ENCODE measurements at places on chromosomes 6 and 20.
A peak's percentile ranks its signal among the peaks of the same experiment; 100 is the strongest.

DNA sequence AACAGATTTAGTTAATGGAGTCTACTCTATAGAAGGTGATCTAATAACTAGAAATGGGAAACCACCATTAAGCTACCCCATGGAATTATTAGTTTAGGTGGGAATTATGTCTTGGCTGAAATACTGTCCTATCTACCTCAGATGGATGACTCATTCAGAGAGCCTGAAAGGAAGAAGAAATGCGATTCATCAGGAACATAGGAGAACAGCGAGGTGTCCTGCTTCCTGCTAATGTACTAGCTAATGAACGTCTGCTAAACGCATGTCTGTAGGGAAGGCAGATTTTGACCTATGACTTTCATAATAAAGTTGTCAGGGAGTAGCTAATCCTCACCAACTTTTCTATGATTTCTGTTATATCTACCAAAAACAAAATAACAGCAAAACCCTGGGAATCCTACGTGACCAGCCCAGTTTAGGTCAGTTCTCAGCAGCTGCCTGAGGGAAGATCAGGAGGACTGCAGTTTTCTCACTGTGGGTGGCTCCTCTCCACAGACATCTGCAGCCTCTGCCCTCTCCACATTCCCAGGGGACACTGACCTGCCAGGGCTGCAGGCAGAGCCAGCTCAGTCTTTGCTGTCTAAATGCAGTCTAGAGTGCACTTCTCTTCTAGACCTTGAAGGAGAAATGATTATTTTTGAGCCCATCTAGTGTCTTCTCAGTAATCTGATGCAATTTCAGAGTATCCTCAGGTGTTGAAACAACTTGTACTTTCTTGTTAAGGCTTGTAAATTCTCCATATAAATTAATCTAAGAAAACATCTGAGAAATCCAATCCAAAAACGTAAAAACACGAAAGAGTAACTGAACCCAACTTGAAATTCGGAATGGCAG is 18.1 kb upstream of the SFT2D1 start:
- no peak for DNase-seq

DNA sequence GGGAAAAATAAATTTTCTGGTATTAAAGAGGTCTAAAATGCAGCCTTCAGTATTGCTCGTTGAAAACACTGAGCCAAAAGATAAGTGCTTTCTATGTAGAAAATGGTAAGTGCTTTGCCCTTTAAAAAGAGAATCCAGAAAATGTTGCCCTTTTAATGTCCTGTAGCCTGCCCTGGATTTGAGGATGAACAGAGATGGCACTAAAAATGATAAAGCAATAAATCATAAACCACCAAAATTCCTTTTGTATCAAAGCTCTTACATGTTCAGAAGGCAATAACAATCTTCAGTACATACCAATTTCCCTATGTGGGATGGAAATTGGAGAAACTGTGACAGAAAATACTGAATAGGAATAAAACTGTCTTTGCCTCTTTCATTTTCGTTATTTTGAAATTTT is 405.8 kb downstream of the PHF3 start:
- DNase-seq = no peak

DNA sequence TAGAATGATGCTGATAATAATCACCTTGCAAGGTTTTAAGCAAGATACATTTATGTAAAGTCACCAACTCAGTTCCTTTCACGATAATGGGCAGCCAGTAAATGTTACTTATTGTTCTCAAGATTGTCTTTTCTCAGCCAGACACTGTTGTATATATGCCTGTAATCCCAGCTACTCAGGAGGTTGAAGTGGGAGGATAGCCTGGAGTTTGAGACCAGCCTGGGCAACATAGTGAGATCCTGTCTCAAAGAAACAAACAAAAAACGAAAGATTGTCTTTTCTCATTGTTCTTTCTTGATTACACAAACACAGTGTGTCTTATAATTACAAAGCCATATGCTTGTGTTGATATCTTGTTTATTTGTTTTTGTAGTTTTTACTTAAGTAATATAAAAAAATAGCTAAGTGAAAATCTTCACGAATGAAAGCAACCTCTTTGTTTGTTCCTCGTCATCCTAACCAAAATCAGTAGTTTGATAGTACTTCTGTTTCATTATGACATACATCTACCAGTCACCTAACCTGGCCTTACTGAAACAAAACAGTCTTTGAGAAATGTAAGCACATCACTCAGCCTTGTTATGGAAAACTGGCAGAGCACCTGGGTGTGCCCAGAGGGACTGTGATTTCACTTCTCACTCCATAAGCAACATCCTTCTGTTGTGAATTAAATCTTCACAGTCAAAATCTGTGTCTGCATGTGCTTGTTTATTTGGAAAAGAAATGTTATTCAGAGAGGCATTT is 436.2 kb upstream of the SOX4 start:
- DNase-seq = peak; percentile 26

- no peak for DNase-seq
These were observed 71.6 kb upstream of the NRSN1 start for GRCh38 chr6:24054388-24054787.

DNA sequence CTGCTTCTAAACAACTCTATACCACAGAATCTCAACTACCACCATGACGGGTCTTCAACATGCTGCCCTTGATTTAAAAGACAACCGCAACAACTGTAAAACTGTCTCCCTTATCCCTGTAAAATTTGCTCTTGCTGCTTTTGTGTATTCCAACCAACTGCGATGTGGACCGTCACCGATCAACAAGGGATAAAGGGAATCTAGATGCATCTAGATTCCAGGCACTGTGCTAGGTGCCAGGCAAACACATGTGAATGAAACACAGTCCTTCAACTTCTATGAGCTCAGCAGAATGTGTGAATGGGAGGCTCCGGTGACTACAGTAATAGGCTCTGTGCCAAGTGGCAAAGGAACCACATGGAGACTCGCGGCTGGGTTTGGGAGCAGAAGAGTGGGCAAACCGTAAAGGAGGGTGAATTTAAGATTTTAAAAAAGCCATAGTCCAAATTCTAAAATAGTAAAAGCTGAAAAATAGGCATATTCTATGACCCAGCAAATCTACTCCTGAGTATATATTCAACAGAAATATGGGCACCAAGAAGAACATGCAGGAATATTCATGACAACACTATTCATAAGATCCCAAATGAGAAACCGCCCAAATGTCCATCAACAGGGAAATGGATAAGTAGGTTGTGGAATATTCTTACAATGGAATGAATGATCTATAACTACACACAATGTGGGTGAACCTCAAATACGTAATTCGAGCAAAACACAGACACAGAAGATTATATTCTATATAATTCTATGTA is 3.7 kb upstream of the PRND start:
- DNase-seq = no peak

DNA sequence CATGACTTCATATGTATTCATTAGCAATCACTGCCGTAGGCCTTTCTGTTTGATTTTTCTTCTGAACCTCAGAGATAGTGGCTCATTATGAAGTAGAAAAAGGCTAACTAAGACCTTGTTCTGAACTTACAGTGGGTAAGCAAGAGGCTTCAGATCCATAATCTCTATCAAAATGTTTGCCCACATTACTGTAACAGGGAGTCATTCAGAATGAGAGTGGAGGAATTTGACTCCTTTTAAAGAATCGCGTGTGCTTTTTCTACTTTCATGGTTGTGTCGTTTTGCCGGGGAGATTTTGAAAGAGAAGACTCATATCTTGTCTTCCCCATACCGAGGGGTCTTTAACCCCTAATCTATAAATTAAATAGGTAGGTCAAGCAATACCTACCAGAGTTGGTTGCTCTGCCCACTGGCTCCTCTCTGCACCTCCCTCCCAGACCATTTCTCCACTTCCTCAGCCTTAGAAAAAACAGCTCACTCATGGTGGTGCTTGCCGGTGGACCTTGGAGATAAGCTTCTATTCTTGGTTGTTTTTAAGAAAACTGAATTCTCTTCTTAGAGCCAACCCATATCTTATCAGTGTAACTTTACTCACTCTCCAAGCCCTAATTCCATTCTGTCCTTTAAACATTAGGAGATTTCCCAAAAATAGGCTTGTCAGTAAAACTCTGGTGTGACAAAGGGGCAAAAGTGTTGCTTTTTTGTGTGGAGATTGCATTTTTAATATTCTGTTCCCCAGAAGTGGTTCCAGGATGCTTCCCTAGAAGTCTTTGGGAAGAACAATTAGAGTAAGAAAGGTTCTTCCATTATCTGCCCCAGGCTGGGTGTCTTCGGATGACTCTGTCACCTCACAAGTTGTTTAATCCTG is 56.6 kb downstream of the E2F3 start:
- DNase-seq = no peak

GRCh38 chr6:90374201-90374600 is 77.6 kb upstream of the BACH2 start:
- DNase-seq = no peak

GRCh38 chr20:50230871-50231560 is 40.4 kb downstream of the CEBPB start:
- DNase-seq = no peak

GRCh38 chr20:30284281-30284905 is 973.1 kb upstream of the DEFB115 start:
- DNase-seq = no peak

DNA sequence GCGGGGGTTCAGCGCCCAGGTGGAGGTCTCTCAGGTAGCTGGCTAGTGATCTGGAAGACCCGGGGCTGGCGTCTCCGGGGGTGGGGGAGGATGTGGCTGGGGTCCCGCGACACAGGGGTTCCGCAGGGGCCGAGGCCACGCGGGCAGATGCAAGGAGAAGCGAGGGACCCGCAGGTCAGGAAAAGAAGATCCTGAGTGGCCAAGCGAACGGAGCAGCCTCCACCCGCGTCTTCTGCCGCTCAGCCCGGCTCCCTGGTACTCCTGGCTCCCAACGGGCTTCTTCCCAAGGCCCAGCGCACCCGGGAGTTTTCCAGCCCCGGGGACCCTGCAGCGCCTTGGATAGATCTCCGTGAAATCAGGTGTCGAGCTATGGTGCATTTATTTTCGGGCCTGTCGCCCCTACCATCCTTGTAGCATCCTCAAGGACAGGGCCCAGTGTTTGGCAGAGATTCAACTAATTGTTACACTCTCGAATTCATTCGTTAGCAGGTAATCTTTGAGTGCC is 682 bp upstream of the CHD6 start:
- DNase-seq = no peak

DNA sequence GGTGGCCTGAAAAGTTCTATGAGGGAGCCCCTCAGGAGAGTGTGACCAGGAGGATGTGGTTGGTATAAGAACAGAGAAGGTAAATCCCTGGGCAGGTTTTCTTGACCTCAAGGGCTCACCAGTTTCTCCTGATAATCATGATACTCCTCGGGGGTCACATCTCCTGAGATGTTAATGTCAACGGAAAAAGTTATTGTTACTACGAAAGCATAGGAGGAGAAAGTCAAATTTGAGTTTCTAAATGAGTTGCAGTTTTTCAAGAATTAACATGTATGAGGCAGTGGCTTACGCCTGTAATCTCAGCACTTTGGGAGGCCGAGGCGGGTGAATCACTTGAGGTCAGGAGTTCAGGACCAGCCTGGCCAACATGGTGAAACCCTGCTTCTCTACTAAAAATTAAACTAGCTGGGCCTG is 23.4 kb downstream of the MGME1 start:
- no peak for DNase-seq

DNA sequence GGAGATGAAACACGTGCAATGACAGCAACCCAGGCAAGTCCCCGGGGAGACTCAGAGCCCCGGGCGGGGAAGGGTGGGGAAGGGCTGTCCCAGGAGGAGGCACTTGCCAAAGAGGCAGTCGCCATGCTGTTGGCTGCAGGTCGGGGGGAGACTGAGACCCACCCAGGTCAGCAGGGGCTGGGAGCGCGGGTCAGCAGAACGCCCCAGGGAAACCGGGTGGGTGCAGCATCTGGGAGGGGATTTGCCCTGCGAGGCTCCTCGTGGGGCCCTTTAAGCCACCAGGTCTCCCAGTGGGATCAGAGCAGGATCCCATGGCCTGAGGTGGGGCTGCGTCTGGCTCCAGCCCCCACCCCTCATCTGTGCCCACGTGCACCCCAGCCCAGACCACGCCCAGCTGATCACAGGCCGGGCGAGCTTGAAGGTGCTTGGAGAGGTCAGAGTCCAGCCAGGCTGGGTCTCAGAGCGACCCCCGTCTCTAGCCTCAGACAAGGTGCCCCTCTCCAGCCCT is 65.5 kb downstream of the YTHDF1 start:
- no peak for DNase-seq

GRCh38 chr6:114446342-114446741 is 103.5 kb upstream of the HS3ST5 start:
- no peak for DNase-seq

GRCh38 chr6:128064540-128064895 is 163.7 kb upstream of the THEMIS start:
- no peak for DNase-seq

DNA sequence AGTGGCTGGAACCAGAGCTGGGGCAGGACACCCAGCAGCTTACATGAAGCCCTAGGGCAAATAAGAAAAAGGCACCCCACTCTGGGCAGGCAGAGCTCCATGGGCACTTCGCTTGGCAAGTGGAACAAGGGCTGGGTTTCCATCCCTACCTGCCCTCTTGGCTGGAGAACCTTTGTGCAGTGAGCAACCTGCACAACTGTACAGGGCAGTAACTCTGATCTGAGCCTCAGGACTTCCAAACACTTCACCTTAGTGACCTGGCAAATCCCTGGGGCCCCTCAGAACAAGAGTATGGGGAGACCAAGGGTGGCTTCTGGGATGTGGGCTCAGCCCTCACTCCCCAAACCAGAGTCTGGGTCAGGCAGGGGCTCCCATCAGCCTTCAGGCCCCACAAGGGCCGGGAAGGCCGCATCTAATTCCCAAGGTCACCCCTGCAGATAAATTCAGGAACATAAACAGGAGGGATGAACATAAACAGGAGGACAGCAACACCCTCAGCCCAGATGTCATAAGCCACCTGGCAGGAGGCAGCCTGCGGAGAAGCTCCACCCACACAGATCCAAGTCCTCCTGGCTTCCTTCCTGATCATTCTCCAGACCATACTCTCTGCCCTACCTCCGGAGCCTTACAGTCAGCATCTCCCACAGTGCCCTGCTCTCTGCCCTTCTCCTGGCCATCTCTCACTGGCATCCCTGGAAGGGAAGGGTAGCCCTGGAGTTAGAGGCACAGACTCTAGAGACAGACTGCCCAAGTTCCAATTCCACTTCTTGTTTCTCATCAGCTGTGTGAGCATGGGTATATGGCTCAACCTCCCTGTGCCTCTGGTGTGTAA is 37.5 kb downstream of the HNF4A start:
- DNase-seq = no peak

DNA sequence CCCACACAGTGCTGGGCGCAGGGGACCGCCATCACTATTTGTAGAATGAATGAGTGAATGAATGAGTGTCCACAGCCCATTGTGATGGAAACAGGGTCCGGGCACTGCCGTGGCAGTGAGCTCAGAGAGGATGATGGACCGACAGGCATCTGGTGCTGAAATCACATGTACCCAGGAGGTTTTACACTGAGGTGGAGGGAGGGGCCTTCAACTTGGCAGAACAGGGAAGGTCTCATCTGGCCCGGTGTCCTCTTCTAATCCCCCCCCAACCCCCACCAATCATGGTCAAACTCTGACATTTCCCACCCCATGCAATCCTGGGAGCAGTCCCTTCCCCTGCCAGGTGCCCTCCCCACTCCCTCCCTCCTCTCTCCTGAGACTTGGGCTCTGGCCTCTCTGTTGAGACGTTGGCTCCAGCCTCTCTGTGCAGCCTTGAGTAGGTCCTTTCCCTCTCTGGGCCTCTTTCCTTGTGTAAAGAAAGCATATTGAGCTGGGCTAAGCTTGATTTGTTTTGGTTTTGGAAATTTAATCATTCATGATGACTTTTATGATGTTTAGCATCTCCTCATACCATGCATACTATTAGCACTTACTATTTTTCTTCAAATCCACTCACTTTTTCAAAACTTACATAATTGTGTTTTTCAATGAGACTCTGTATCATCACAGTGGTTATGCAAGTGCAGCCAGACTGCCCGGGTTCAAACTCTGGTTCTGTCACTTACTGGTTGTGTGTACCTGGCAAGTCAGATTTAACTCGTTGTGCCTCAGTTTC is 10.8 kb downstream of the KIAA1755 start:
- DNase-seq = no peak

GRCh38 chr6:124873066-124873410 is 89.2 kb upstream of the RNF217 start:
- no peak for DNase-seq
